Glutamatergic neuron (in vitro differentiated cells): ENCODE measurements at places on chromosomes 4 and X. TPM values are rescaled to one million over a fixed set of nuclear protein-coding genes. Genes with fewer than 3 reads are reported as not detected.

DNA sequence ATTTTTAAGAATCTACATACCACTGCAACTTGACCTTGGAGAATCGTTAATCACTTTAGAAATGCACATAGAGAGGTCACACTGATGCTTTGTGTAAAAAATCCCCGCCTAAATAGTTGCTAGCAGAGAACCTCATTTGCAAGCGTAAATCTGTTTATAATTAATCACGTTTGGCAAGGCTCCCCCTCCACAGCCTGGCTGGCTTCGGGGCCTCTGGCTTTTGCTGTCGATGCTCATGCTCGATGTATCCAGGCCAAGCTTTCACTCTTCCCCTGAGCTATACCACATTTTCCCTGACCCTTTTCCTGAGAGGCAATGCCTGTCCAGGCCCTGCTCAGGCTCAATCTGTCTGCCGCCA lies 23.4 kb downstream of the CYTL1 start:
- no peaks in the 10 kb centered on the region for H3K4me1 ChIP-seq
- H3K27me3 ChIP-seq, result peaks cover 13% of the 10 kb centered on the region
- no peaks in the 10 kb centered on the region for H3K36me3 ChIP-seq
- no peak for DNase-seq

Gene FBXO8
- total RNA-seq, result 23.1 TPM

Gene ANOS1
- total RNA-seq, result 1.0 TPM

Gene ZNF711
- total RNA-seq, result 41.9 TPM

DNA sequence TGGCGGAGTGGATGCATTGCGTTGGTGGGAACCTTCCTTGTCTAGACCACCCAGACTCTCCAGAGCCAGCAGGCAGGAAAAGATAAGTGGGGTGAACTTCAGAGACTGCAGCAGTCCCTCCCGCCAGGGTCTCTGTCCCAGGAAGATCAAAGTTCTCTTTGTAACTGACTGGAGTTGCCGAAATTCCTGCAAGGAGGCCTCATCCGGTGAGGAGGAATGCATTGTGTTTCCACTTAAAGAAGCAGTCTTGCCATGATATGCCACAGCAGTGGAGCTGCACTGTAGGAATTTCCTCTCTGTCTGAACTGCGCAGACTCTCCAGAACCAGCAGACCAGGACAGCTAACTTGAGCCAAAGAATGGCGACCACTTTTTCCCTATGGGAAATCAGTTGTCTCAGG lies 1190.4 kb downstream of the TECRL start:
- H3K27ac ChIP-seq, result no peak overlapping the region
- DNase-seq, result no peak
- no peaks in the 10 kb centered on the region for H3K4me1 ChIP-seq
- no peaks in the 10 kb centered on the region for H3K36me3 ChIP-seq
